ENCODE measurements at places on chromosomes 5 and 9.

DNA sequence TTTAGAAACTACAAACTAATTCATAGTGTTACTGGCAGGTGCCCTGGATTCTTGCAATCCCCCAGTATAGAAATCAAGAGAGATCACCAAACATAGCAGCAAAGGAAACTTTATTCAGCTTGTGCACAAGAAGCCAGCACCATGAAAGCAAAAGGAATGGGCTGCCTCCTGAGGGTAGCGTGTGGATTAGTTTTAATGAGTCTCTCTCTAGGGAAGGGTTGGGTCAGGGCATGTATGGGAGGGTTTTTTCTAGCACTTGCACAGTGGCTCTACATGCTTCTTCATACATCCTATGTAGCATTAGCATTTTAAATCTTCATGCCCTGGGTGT, 38.4 kb downstream of the LYRM7 start:
- no peak for DNase-seq

DNA sequence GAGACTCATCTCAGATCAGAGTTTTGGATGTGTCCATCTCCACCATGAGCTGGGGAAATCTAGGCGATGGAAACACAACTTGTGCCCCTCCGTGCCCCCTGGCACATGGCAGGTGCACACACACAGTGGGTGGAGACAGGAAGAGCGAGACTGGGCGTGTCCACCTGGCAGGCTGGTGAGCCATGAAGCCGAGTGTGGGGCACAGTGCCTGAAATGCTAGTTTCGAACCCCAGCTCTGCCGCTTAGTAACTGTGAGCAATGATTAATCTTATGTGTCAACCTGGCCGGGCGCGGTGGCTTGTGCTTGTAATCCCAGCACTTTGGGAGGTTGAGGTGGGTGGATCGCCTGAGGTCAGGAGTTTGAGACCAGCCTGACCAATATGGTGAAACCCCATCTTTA, 80.8 kb upstream of the RNU6ATAC start:
- DNase-seq: no peak

DNA sequence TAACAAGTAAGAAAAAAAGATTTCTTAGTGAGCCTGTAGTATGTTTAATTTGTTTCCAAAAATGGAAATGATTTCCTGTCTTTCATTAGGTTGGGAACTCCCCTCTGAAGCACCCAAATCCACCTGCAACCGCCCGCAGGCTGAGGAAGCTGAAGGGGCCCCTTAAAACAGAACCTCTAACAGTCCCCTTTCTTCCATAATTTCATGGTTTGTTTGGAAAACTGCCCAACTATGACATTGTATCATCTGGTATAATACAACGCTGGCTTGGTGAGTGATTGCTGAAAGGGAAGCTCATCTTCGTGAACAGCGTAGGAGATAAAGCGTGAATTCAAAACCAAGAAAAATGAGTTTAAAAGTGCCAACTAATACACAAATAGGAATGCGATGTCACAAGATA, 215.5 kb downstream of the FSTL4 start:
- DNase-seq: no peak

DNA sequence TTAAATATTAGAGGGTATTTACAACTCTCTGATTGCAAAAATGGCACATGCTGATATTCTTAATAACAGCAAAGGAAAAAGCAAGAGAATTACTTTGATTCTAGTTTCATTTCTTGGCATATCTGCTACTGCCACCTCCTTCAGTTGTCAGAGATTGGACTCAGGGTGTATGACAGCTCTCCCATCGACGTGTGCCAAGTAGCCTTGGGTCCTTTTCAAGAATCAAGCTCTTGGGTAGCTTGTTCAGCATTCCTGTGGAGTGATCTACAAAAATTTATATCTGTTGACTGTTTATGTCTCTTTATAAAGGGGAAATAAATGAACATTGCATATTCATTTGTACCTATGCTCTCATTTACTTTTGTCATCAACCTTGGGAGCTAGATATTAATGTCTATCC, 315.6 kb downstream of the PRR16 start:
- no peak for DNase-seq

DNA sequence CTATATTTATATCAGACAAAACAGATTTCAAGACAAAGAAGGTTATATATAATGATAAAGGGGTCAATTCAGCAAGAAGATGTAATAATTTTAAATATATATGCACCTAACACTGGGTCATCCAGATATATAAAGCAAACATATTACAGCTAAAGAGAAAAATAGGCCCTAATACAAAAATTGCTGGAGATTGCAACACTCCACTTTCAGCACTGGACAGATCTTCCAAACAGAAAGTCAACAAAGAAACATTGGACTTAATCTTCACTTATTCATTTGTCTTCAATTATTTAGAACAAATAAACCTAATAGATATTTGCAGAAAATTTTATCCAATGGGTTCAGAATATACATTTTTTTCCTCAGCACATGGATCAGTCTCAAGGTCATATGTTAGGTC, 45.8 kb downstream of the MEIKIN start:
- DNase-seq: no peak

DNA sequence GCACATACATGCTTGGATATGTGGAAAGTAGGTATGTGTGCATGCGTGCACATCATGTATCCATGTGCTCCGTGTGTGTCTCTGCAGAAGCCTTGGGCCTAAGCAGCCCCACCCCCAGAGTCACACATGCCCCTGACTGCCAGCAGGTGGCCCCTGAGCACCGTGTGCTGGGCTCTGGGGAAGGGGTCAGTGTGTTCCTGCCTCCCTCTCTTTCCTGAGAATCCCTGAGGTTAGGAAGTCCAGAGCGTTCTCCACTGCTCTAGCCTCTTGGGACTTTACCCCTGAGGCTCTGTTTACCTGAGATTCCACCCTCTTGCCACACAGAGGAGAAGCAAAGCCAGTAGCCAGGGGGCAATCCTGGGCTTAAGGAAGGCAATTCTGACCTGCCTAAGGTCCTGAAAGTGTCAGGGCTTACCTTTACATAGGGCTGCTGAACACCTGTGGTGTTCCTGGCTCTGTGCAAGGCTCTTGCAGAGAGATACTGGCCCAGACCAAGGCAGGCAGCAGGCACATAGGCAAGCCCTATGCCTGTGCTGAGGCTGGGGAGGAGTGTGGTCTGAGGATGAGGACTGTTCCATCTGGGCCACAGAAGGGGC, 207.3 kb downstream of the TMEM38B start:
- no peak for DNase-seq

- no peak for DNase-seq
Measured at GRCh38 chr5:5466227-5466626, 43.8 kb downstream of the ICE1 start.

- DNase-seq: no peak
Measured at GRCh38 chr5:126715765-126716164, 61.2 kb upstream of the LMNB1 start.

- no peak for DNase-seq
Measured at GRCh38 chr5:148807851-148808250, 18.6 kb upstream of the ADRB2 start.

DNA sequence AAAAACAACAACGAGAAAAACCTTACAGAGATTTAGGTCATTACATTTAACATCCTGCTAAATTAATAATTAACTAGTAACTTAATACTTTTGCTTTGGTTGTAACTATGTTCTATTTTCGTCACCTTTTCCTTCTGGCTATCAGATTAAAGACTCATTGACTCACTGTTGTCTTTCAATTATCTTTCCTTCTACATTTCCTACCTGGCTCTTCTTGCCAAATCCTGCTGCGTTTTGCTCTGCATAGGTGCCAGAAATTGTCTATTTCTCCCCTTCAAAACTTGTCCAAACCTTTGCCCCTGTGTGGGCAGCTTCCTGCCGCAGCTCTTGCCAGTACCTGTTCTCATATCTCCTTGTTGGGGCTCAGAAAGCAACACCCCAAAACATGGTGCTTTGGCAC, 235.5 kb upstream of the ZNF608 start:
- DNase-seq: no peak

DNA sequence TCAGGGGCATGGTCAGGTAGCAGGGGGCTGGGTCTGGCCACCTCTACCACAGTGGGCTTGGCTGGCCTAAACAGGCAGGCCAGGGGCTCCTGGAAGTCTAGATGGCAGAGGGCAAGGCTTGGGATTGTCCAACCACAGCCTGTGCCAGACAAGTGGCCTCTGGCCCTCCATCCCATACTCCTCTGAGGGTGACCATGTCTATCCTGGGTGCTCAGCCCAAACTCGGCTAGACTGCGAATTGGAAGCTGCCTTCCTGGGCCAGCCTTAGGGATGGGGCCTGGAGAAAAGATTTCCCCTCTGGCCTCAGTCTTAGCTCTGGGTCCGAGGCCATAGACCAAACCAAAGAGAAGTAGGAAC, 110.5 kb downstream of the PHF2 start:
- DNase-seq: no peak

GRCh38 chr9:19119801-19120440, 7.4 kb downstream of the PLIN2 start:
- no peak for DNase-seq

DNA sequence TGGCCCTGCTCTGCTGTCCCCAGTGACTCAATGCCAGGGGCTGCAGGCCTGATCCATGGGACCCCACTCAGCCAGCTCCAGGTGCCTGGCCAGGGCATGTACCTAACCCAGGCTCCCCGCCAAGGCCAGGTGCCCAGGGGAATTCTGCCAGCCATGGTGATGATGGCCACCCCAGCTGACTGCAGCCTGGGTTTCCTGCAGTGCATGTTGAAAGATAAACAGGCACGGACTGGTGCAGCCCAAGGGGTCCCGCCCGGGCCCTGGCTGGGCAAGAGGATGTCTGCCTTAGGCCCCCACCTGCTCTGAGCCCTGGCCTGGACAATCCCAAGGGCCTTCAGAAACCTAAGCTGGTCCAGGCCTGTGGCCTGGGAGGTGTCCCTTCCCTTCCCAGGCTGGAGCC, 1.2 kb downstream of the ABCA2 start:
- no peak for DNase-seq

DNA sequence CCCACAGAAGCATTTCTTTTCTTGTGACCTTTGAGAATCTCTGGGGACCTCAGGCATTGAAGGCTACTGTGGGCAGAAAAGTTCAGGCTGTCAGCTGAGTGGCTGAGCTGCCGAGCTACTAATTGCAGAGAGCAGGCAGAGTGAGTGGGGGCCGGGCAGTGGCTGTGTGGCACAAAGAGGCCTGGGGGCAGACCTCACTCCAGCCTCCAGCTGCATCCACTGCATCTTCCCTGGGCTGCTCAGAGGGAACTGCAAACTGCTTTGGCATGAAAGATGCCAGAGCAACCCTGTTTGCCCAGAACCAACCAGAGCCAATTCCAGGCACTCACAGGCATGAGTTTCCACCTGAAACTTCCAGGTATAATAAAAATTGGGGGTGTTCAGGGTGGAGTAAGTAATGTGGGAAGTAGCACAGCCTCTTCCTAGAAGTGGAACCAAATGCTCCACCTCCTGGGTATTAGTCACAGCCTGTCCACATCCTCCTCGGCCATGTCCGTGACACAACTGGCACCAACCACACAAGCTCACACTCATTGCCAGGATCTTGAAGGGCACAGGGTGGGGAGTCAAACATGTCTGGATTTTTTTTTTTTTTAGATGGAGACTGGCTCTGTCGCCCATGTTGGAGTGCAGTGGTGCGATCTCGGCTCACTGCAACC, 548.9 kb downstream of the BNC2 start:
- no peak for DNase-seq

- no peak for DNase-seq
Measured at GRCh38 chr5:83277154-83277553, 194.4 kb upstream of the VCAN start.

- no peak for DNase-seq
Measured at GRCh38 chr9:131255676-131256197, 20.6 kb downstream of the FAM78A start.

- no peak for DNase-seq
Measured at GRCh38 chr5:125558016-125558415, 811.6 kb upstream of the ZNF608 start.

- no peak for DNase-seq
Measured at GRCh38 chr5:83400701-83401100, 70.8 kb upstream of the VCAN start.

- no peak for DNase-seq
Measured at GRCh38 chr9:74910036-74910435, 22.3 kb upstream of the TRPM6 start.
